Stimulated activated CD8-positive, alpha-beta memory T cell treated with anti-CD3 and anti-CD28 coated beads, Interleukin-15, amount 100 ng/mL, for 48 hours (primary cell): ENCODE measurements at places on chromosomes 1 and 21.

DNA sequence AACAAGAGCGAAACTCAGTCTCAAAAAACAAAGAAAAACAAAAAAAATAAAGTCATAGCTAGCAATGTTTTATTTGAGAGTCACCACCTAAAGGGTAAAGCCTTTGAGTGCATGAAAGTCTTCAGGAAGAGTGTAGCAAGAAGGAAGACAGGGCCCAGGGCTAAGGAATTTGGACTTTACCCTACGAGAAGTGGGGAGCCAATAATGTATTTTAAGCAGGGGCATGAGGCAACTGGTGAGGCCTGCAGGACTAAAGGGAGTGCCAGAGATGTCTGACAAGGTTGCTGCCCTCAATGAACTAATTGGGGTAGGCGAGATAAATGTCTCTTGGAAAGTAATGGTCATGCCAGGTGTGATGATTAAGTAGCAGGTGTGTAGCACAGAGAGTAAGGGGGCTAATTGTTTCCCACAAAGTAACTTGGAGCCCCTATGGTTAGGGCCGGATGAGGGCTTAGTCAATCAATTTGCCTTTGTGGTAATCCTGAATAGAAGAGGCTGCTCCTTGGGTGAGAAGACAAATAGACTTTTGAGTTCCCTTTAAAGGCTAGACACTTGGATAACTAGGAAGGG lies 31.6 kb upstream of the CACNA1E start:
- no peak for DNase-seq

DNA sequence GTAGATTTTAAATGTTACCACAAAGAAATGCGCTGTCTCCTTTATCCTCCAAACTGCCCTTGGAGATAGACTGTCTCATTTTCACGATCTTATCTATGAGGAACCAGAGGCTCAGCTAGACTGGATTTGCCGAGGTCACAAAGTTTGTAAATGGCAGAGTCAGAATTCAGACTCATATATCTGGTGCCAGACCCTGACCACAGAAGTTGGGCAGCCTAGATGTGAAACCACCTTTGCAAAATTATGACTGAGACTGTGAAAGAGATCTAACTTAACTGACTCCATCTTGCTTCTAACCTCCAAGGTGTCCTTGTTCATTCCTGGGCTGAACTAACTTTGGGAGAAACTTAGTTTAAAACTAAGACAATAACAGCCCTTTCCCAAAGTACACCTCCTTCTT lies 14.1 kb downstream of the CNR2 start:
- no peak for DNase-seq

GRCh38 chr21:29654203-29654602 lies 285.6 kb downstream of the GRIK1 start:
- DNase-seq, result no peak

DNA sequence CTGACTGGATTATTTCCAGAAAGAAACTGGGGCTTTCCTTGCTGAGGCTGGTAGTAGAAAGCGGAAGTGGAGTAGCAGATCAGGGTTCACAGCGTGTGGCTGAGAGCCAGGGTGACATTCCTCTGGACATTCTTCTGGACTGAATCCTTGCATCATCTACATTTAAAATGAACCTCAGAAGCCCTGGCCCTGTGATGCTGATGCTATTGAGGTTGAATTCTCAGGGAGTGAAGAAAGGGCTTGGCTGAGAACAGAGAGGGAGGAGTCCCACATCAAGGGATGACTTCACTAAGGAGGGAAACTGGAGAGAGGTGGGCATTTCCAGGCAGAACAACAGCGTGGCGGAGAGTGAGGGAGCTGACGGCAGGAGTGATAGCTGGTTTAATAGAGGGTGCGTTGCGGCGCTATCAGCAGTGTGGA lies 102.3 kb upstream of the LMO4 start:
- no peak for DNase-seq

GRCh38 chr1:70778056-70778762 lies 269.4 kb downstream of the PTGER3 start:
- no peak for DNase-seq

DNA sequence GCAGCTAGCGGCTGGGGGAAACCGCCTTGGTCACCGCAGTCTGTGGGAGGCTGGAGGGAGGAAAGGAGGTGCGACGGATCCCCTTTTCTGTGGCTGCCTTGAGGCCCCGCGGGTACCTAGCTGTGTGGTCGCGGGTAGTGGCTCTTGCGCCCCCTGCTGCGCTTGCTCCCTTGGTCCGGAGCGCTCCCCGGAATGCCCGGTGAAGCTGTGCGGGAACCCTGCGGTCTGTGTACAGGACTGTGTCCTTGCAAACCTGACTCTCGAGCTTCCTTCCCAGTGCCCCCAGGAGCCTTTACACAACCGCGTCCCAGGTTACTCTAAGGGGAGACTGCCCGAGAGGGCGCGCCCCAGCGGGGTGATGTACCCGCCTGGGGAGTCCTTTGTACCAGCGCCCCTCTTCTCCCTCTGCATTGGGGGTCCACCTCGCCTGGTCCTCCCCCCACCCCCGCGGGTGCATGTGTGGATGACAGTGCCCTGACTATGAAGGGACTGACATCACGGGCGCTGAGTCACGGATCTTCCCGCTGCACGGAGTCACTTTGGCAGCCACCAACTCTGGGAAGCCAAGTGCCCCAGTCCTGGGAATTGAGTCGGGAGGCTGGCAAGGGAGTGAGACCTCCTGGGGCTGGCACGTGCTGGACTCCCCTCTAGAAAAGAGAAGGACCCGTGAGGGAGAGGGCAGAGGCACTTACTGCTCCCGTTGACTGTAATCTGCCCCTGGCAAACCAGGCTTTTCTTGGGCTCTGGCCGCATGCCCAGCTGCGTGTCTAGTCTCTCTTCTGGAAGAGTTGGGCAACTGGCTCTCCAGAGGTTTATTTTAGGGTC lies 816 bp downstream of the IL6R start:
- peak; percentile 48 for DNase-seq

DNA sequence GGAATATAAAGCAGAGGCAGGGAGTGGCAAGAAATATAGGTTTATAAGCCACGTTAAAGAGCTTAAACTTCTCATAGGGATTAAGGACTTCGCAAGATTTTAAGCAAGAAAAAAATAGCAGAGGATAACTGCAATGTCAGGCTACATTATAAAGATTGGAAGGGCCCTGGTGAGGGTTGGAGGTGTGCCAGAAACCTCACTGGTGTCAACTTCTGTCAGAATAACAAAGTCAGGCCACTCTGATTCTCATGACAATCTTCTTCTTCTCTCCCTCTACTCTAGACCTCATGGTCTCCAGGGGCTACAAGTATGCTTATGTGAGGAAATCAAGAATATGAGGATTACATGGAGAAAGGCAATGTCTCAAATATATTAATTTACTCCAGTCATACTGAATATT lies 32.6 kb upstream of the FMO2 start:
- DNase-seq, result no peak

- DNase-seq, result no peak
Measured at GRCh38 chr1:14962407-14962806, 191.1 kb upstream of the TMEM51 start.

DNA sequence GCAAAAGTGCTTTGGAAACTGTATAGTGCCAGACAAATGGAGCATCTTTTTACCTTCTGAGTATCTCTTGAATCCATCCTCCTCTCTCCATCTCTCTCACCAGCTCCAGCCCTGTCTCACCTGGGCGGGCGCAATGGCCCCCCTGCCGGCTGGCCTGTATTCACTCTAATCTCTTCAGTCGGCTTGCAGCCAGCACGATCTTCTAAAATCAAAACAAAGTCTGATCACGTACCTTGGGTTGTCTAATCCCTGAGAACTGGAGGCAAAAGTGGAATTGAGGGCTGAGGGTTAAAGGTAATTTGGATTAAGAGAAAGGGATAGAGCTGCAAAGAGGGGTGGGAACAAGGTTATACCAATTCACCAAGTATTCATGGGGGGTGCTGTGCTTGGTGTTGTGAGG lies 46.0 kb upstream of the LRRN2 start:
- DNase-seq, result no peak

DNA sequence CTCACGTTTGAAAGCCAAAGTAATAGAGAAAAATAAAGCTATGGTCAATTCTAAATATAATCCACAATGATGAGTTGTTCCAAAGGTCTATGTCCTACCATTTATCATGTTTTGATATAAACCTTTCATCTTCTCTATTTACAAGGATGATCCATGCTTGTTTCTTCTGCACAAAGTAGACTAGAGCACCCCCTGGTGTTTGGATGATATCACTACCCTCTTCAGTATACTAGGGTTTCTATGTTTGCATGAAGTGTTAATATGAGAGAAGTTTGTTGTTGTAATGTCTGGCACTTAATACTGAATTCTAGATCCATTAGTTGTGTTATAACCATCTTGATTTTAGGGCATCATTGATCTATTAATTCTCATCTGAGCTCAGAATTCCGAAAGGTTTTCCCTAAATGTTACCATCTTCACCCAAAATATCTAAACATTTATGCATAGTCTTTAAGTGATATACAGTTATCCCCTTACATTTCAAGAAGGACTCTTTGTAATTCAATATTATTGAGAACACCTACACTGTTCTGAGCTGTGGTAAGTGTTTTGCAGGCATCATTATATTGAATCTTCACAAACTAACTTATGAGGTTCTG lies 21.1 kb downstream of the CLDN8 start:
- no peak for DNase-seq

GRCh38 chr1:168794057-168794456 lies 65.1 kb upstream of the DPT start:
- no peak for DNase-seq

DNA sequence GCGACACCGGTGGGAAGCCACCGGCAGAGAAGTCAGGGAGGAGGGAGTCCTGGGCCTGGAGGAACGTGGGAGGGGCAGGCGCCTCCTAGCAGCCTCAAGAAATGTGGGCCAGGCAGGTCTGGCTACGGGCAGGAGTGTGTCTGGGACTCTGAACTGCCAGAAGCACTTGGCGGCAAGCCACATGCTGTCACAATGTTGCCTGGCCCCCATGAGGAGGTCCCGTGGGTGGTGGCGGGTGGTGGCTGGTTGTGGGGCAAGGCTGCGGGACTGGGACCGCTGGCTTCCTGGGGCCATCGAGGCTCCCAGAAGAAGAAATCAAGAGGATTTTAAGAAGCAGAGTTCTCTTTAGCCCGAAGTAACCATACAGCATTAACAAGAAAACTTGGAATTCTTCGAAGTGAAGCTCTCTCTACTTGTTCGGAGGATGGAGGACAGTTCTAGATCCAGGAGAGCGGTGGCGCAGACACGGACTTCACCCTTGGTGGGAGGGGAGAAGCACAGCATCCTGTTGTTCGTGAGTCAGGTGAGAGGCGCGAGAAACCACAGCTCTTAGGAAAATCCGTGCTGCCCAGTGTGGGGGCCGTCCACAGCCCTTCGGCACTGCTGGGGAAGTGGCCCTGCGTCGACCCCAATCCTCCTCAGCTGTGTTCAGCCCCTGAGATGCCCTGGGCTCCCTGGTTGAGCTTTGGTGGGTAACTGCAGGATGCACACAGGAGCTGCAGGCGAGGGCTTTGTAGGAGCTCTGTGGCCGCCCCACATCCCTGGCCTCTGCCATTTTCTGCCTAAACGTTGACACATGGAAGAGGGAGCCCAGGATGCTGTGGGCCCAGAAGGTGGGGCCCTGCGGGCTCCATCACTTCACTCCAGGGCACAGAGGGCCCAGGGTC lies 12.4 kb downstream of the SKI start:
- DNase-seq, result no peak

- no peak for DNase-seq
Measured at GRCh38 chr1:103274886-103275285, 166.6 kb upstream of the COL11A1 start.

- DNase-seq, result no peak
Measured at GRCh38 chr1:19068639-19069276, 112.3 kb upstream of the IFFO2 start.

DNA sequence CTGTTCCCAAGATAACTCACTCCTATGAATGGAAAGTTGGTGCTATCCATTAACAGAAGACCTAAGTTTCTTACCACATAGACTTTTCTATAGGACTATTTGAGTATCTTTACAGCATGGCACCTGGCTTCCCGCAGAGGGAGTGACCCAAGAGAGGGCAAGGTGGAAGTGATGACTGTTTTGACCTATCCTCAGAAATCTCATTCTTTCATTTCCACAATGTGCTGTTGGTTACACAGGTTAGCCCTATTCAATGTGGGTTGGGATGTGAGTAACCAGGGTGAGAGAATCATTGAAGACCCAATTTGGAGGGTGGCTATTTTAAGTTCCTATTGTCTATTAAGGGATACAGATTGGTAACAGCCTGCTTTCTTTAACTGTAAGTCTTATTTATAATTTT lies 38.3 kb upstream of the NEXN start:
- DNase-seq, result no peak

DNA sequence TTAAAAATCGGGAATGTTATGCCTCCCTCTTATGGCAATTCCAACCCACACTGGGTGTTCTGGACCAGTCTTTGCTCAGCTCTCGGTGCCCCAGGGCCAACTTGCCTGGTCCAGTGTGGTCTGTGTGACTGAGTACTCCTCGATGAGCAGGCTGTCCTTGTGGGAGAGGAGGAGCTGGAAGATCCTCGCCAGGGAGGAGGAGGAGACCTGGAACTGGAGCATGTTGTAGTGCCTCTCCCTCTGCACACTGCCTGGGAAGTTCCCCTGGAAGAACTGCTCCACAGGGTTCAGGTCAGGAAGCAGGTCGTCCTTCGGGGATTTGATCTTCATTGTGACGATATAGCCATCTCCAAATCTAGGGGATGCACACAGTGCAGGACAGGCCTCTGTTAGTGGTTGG lies 88.5 kb upstream of the GCLM start:
- no peak for DNase-seq

- DNase-seq, result no peak
Measured at GRCh38 chr1:117664314-117664713, 58.5 kb downstream of the TENT5C start.

DNA sequence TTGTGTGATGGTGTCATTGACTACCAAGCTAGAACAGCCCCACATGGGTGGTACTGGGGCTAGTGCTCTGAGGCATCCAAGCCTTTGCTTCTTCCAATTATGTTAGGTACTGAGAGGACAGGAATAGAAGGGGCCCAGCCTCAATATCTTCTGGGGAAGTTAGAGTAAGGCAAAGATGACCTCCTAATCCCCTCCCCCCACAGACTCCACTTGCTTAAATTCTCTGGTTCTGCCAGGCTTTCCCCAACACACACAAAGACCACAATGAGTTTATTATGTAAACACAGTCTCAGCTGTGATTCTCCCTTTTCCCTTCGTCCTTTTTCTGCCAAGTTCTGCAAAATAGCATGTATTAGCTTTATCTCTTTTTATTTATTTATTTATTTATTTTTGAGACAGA lies 3.1 kb upstream of the TACSTD2 start:
- DNase-seq, result no peak
